Nucleus accumbens (tissue), 56 donors: ENCODE measurements at places on chromosomes 7 and 10.

GRCh38 chr7:129348023-129348740 lies 86.0 kb upstream of the STRIP2 start:
- no peak for DNase-seq

DNA sequence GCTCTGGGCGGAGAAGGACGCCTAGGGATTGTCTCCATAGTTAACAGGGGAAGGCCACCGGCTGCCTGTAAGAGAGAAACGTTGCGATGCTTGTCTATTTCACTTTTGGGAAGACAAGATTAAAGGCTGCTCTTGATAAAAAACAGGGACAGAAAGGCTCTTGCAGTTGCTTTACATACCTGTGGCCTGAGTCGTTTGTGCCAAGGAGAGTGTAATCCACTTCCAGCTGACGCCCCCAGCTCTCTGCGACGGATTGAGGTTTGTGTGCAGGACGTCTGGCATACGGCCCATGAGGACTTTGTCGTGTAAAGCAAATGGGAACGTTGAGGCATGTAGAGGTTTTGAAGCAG lies 1.1 kb downstream of the MAP3K8 start:
- no peak for DNase-seq

DNA sequence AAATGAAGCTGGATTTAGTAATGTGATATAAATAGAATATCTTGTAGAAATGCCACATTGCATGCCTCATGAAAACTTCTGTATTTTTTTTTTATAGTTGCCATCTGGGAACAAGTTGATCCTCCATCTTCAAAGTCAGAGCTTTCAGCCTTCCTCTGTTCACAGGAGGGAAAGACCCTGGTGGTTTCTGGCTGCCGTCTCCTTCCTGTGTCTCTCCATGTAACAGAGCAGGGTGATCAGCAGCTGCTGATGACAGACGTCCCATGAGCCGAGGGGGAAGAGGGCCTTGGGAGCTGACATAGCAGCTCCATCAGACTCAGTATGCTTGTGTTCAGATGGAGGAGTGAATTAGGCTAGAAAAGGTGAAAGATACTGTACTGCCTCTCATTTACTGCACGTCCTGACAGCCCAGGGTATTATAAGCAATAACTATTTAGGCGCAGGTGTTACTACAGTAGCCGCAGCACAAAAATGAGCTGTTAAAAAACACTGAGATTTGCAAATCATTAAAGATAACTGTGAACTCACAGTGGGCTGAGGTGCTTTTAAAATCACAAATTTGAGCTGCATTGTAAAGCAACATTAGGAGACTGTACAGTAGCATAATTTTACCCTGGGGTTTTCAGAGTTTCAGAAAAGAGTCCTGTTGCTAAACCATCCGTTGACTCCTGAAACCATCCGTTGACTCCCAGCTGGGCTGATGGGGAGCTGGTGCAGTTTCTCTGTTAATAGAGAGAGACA lies 103.3 kb downstream of the CFAP58 start:
- no peak for DNase-seq

DNA sequence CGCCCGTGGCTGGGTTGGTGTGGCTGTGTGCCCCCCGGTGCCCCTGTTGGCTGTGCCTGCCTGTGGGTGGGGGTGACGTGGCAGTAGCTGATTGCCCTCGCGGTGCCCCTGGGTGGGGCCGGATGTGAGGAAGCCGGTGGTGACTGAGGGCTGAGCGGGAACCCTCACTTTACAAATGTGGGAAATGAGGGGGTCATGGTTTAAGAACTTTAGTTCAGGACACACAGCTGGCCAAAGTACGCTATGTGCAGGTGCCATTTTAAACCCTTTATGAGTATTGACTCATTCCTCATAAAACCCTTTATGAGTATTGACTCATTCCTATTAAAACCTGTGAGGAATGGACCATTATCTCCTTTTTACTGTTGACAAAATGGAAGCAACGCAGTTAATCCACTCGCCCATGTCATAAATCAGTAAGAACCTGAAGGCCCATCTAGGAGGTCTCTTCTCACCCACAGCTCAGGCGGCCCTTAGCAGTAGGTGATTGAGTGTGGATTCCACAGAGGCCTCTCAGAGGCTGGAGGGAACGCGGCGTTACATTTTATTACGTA lies 290.1 kb upstream of the COBL start:
- DNase-seq, result no peak

DNA sequence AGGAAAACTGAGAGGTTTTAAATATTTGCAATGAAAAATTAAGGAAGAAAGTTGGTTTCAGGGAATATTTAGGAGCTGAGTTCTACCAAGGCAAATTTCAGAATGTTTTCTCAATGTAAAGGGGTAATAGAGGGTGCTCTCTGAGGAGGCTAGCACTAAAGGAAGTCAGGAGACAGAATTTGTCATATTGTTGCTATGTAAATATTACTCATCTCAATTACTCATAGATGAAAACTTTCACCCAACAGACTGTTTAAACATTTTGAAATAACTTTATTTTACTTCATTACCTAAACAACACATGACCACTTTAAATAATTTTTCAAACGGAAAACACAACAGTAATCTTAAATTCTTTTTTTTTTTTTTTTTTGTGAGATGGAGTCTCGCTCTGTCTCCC lies 274.8 kb upstream of the NRG3 start:
- no peak for DNase-seq

DNA sequence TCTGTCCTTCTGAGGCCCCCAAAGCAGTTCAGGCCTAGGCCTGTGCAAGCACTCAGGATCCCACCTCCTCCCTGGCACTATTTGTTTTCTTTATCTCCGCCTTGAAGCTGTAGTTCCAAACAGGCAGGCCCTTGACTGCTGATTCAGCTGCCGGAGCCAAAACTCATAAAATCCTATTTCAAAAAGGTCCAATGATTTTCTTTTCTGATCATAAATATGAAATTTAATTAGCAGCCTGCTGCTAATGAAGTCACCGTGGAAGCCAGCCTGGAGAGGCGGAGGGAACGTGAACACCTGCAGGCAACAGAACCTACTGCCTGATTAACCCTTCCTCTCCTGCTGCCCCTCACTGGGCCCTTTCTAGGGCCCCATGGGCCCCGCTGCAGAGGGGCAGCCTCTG lies 60.1 kb downstream of the CARD11 start:
- DNase-seq, result no peak
